Endothelial cell of umbilical vein (primary cell): ENCODE measurements at places on chromosomes 3 and 15.

- DNase-seq: peak; percentile 46
Measured at GRCh38 chr3:124607163-124607562, 123.1 kb upstream of the UMPS start.

DNA sequence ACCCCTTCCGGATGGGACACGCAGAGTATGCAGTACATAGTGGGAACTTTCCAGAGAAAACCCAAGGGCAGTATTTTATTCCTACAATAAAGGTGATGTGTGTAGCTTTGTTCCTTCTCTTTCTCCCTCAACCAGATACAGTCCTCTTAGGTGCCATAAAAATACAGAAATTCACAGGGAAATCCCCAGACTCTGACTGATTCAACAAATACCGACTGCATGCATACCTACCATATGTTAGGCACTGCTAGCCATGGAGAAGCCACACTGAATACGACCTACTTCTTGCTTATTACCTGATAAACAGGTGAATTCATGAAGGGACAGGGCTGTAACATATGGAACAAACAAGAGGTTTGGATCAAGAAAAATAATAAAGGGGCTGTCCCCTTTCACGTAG, 228.5 kb downstream of the FOXP1 start:
- DNase-seq: no peak

- DNase-seq: no peak
Measured at GRCh38 chr3:10775259-10775658, 40.8 kb upstream of the SLC6A11 start.

GRCh38 chr3:117018655-117019054, 309.1 kb downstream of the TUSC7 start:
- no peak for DNase-seq

DNA sequence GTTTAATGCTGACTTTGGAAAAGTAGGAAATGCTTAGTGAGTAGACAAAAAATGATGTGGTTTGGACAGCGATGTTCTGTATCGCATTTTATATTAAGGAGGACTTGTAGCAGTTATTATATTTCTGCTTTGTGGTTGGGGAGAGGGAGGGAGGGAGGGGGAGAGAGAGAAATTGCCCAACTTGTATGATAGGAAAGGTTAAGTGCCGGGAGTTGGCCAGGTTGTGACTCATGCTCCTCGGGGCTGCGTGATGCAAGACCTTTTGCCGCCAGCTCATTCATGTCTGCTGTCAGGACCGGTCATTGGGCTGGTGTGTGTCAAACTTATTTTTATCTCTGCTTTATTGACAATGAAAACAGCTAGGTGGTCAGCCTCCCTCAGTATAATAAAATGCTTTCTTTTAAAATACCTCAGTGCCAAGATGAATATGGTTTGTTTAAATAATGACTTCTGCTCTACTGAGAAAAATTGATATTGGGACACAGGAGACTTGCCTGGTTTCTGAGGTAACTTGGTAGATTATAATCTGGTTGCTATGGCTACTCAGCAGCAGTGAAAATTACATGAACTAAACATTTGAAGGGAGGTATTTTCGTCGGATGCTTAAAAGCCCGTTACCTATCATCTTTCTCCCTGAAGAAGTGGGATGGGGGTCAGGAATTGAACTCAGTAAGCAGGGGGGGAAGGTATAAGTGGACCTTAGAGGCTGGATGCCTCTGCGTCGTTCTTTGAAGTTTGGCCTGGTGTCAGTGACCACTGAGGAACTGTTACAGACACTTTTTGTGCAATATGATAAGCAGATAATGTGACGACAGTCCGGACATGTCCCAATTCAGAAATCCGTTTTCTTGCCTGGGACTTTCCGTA, 90.7 kb downstream of the FNDC3B start:
- DNase-seq: peak; percentile 94

- DNase-seq: peak; percentile 53
Measured at GRCh38 chr3:172627057-172627809, 83.6 kb downstream of the NCEH1 start.

- peak; percentile 62 for DNase-seq
Measured at GRCh38 chr3:78737988-78738387, 1029.8 kb downstream of the ROBO1 start.

- DNase-seq: peak; percentile 70
Measured at GRCh38 chr3:196431181-196432136, 768 bp downstream of the UBXN7 start.

DNA sequence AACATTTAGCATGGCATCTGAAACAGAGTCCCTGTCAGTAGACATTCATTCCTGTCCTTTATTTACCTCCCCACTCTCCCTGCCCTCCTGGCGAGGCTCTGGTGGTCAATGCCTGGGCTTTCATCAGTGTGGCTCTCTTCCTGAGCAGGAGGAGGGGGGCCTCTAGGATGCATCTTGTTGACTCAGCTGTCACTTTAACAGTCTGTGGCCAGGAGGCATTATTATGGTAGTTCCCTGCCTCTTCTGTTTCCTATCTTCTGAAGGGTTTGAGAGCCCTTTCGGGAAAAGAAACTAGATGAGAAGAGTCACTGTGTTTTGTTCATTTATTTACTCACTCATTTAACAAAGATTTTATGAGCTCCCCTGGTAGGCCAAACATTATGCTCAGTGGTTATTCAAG, 2.4 kb upstream of the PPP1R14D start:
- no peak for DNase-seq

- no peak for DNase-seq
Measured at GRCh38 chr15:94322141-94322540, 90.8 kb downstream of the MCTP2 start.

DNA sequence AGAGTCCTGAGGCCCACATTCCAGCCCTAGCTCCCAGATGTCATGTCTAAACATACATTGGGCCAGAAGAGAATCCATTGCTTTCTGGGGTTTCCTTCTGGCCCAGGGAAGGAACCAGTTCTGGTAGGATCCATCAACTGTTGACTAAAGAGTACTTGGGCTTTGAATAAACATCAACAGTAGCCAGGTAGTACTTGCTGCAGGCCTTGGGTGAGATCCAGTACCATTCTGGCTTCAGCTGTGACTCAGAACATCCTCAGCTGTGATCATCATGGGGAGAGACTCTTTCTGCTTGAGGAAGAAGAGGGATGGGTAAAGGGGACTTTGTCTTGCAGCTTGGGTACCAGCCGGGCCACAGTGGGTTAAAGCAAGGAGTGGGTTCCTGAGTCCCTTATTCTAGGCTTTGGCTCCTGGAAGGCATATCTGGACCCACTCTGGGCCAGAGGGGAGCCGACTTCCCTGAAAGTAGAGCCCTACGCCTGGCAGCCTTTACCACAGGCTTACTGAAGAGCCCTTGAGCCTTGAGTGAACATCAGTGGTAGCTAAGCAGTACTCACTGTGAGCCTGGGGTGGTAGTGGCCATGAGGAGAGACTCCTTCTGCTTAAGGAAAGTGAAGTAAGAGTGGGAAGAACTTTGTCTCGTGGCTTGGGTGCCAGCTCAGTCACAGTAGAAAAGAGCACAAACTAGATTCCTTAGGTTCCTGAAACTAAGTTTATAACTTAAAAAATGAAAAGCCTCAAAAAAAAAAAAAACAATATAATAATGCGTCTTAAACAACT, 128.3 kb downstream of the GOLIM4 start:
- DNase-seq: no peak

GRCh38 chr3:179603831-179604230, 607 bp downstream of the MRPL47 start:
- DNase-seq: no peak

GRCh38 chr15:69573815-69574475, 121.3 kb downstream of the RPLP1 start:
- DNase-seq: no peak

DNA sequence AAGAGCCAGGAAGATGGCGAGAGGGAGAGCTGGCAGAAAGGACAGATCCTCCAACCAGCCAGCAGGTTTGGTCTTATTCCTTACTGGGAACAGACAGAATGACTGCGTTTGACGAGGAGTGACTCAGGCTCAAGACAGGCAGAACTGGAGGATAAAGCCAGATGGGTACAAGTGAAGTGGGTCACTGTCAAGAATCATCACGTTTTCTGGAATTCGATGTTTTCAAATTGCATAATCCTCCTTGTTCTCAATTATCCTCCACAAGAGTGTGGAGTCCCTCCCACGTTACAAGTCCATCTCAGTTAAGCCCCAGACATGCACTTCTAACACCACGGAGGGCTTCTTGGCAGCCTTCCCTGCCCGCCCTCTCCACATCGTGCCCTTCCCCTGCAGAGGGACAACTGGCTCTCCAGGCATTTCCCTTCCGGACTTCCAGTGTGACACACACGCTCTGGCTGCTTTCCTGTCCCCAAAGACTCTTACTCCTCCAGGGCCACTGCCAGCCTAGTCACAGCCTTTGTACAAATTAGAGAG, 183.1 kb downstream of the CHST2 start:
- peak; percentile 90 for DNase-seq
